ENCODE measurements at places on chromosomes 5 and 9.

DNA sequence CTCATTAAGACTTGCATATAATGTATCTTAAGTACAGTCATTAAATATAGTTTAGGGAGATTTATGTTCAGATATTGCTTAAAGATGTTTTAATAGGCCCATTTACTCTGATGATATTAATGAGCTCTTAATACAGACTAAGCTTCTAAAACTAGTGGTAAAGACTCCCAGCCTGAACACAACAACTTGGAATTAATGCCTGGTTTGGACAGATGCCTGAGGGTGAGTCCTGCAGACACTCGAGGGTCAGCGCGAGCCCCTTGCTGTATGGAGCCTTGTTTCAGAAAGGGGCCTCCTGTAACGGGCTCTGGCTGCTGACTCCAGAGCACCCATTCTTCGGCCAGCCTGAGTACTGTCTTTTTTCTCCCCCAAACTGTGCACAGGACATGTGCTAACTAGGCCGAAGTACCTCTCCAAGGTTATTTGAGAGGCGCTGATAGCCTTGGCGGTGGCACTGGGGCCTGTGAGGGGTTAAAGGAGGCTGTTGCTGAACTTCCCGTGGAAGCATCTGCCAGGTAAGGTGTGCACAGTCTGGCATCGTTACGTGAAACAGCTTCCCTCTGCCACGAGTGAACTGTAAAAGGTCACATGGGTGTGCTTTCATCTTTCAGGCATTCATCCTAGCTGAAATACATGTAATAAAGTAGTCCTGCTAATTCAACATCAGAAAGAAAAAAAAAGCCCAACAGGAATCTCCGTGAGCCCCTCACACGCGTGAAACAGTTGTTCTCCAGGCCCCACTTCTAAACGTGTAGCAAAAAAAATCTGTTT, 113.4 kb downstream of the MVB12B start:
- no peak for DNase-seq

- no peak for DNase-seq
These were observed 9.1 kb upstream of the UBAC1 start for GRCh38 chr9:135970128-135970815.

GRCh38 chr5:168110384-168110783, 181.1 kb upstream of the WWC1 start:
- DNase-seq: no peak

DNA sequence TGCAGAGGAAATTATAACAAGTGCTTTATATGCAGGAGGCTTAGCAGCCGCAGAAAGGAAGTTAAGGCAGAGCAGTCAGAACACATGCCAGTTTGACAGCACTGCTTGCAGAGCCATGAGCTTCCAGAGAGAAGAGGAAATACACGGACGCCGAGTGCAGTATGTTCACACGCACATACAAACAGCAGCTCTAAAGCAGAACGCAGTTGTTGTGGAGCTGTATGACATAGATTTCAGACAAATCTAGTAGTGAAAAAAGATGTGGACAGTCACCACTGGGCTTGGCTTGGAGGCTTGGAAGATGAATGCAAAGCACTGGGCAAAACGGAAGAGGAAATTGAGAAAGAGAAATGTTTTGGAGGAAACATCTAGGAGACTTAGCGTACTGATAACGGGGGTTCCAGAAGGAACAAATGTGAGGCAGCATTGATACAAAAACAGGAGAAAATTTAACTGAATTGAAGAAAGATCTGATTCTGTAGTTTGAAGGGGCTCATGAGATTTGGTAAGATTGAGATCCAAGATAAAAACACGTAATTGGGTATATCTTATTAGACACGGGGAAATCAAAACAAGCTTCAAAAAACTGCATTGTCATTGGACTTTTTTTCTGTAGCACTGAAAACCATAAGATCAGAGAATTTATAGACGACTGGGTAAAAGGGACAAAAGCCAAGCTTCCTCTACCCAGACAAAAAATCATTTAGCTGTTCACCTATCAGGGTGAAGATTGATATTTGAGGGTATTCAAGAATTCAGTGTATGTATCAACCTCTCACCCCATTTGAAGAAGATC, 19.6 kb upstream of the ROPN1L start:
- DNase-seq: no peak

- no peak for DNase-seq
These were observed 90.2 kb downstream of the PLK2 start for GRCh38 chr5:58369513-58370190.

- no peak for DNase-seq
These were observed 70.6 kb downstream of the HMCN2 start for GRCh38 chr9:130336027-130336610.

DNA sequence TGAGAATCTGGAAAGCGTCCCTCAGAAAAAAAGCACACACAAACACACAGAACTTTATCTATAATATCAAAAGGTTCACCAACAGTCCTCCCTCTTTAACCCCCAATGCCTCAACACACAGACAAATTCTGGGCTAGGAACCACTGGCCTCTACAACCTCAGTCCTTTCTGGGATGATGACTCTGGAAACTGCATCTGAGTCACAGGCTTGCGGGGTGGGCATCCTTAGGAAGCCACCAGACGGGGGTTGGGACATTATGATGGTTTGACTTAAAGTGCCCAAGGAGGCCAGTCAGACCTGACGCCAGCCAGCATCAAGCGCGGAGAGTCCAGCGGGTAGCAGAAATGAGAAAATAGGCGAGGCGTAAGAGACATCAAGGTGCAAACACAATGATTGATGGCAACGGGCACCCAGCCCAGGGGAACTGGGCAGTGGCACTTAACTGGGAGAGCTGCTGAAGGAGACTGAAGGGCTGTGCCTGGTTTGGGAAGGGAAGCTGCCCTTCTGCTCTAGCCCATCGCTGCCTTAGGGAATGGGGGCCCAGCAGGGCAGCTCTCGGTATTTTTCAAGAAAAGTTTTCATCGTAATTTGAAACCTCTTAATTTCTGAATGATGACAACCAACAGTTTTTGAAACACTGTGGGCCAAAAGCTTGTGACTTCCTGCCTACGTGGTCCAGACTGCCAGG, 20.7 kb downstream of the SPRY4 start:
- no peak for DNase-seq

GRCh38 chr5:172591636-172592035, 49.4 kb upstream of the NEURL1B start:
- no peak for DNase-seq

GRCh38 chr5:149140197-149141002, 893 bp upstream of the ABLIM3 start:
- no peak for DNase-seq

- DNase-seq: no peak
These were observed 186.4 kb downstream of the CAAP1 start for GRCh38 chr9:26706223-26706622.

DNA sequence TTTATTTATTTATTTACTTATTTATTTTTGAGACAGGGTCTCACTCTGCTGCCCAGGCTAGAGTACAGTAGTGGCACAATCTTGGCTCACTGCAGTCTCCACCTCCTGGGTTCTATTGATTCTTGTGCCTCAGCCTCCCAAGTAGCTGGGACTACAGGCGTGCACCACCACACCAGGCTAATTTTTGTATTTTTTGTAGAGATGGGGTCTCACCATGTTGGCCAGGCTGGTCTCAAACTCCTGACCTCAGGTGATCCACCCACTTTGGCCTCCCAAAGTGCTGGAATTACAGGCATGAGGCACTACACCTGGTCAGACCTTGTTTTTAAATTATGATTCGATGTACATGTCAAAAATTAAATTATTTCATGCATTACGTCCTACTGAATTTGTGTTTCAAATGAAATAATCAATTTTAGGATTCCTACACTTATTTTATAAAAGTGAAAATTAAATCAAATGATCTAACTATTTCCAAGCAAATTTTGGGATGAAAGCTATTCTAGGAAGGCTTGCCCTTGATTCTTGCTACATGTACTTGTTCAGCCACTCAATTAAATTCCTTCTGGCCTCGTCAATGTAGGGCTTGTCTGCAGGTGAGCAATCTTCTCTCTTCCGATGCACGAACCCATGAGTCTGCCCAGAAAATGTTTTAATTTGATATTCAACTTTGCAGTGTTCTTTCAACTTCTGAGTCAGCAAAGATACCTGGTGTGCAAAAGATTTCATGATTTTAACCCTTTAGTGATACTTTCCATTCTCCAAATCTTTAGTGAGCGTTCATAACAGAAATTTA, 27.6 kb downstream of the CMBL start:
- no peak for DNase-seq

DNA sequence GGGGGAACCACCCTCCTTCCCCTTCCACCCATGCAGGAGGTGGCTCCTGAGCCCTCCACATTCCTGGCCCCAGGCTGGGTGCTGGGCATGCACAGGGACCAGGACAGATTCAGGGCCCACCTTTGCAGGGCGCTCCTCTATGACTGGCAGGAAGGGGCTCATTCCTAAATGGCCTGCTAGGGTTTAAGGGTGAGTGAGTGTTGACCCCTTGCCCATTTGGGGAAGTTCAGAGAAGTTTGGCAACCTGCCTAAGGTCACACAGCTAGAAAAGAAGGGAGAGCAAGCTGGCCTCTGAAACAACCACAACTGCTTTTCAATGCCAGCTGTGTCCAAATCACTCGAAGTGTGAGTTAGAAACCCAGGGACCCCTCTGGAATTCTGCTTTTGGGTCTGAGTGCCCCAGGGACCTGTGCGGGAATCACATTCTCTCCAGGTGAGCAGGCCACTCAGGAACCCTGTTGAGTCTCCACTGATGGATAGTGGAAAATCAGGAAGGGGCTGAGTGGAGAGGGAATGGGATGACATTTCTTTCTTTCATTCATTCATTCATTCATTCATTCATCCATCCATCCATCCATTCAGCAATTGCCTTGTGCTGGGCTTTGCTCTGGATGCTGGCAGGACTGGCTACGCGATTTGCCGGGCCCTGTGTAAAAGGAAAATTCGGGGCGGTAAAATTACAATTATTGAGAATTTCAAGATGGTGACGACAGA, 191.9 kb downstream of the C9orf50 start:
- no peak for DNase-seq

GRCh38 chr5:33516421-33516820, 75.7 kb downstream of the TARS1 start:
- DNase-seq: no peak

DNA sequence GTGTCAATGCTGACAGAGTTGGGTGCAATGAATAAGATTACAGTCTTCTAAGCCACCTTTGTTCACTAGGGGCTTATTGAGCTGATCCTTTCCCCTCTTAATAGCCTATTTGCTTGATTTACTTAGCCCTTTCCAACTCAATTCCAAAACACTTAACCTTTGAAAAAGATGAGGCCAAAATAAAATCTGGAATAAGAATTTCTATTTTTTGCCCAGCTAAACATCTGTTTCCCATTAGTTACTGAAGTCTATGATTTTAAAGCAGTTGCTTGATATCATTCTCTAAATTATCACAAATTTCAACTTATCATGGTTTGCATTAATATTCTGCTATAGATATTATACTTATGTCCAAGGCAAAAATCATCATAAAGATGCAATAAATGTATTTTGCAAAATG, 1272.0 kb upstream of the ACO1 start:
- DNase-seq: no peak

DNA sequence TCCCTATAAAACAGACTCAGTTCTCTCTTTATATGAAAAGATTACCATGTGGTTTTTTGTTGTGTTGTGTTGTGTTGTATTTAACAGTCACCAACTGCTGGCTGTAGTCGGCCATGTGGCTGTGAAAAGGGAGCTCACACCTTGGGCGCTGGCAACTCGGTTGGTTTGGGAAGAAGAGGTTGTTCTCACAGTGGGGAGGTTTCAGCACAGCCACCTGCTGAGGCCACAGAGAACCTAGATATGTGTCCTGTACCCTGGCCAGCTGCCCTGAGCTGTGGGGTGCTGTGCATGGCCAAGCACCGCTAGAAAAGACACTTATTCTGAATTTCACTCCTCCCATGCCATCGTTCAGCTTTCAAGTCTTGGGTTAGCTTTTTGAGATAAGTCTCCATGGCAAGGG, 58.8 kb downstream of the SYK start:
- DNase-seq: no peak

DNA sequence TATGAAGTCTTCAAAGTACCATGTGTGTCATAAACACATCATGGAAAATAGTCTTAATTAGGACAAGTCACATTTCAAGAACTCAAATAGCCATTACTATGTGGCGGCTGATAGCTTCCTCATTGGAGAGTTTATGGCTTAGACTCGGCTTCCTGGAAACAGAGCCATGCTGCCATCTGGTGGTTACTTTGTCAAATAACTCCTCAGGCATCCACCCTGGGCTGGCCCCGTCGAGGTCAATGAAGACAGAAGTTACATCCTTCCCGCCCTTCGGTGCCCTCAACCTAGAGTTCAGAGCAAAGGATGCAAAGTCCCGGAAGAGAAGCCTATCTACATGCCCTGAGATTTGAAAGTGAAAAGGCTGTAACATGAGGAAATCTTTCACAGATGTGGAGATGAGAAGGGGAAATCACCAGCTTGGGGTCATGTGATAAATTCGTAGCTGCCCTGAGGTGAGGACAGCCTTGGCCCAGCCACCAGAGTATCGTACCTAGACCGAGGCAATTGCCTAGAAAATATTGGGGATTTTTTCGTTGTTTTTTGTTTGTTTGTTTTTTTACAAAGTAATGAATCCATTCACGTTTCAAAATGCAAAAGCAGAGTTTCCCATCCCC, 45.5 kb upstream of the ZNF169 start:
- peak; percentile 82 for DNase-seq

- DNase-seq: no peak
These were observed 104.7 kb upstream of the COL5A1 start for GRCh38 chr9:134536931-134537330.

DNA sequence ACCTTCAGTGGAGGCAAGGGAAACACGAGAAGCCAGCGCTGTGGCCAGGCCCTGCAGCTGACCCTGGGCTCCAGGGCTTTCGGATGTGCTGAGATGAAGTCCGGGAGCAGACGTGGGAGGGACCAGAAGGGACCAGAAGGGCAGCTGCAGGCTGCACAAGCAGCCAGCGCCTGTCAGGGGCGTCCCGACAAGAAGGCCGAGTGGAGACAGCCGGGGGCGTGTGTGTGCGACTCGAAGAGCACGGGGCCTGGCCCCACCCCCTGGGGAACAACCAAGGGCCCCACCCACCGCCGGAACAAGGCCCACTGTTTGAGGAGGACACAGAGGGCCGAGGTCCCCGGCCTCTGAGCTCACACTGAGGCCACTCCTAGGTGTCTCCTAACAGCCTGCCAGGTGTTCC, 31.4 kb downstream of the SLC12A7 start:
- no peak for DNase-seq

GRCh38 chr5:157285310-157286035, 19.6 kb downstream of the CYFIP2 start:
- DNase-seq: no peak

DNA sequence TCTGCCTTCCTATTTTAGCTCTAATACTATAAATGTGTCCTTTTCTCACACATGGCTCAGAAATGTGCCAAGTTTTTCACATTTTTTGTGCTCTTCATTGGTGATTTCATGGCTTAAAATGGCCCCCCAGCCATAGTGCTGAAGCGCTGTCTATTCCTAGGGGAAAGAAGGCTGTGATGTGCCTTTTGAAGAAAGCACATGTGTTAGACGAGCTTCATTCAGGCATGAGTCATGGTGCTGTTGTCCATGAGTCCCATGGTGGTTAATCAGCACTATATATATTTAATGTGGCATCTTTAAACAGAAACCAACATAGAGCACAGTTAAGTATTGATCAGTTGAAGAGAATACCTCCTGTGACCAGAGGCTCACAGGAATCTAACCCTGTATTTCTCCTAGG, 55.8 kb downstream of the PDE8B start:
- no peak for DNase-seq
